ENCODE measurements at places on chromosomes 7 and 10. TPM values are rescaled to one million over a fixed set of nuclear protein-coding genes. Genes with fewer than 3 reads are reported as not detected.

PDZD8 gene
- 26.1 TPM for total RNA-seq

SORBS1 gene
- total RNA-seq: 1,177 TPM

CPVL gene
- total RNA-seq: 55.2 TPM

HOGA1 gene
- 18.3 TPM for total RNA-seq

CADPS2 gene
- 6.4 TPM for total RNA-seq

RELN gene
- 0.26 TPM for total RNA-seq

EPHB6 gene
- total RNA-seq: 2.4 TPM

TFR2 gene
- total RNA-seq: not detected

PIP gene
- total RNA-seq: not detected

DNA sequence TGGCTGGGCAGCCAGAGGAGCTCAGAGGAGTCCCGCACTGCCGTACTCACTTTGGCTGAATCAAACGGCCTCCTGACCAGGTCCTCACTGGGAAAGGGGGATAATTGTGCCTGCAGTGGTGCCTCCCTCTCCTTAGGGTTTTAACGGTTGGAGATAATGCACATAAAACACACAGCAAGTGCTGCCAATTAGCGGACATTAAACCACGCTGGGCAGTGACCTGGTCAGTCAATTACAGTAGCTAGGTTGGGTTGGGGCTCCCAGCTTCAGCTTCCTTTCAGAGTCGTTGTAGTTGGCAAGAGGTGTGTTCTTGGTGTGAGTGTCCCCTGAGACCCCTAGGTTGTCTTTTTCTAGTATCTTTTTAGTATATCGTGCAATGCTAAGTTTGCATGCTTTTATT lies 146.6 kb downstream of the C10orf105 start:
- no peak overlapping the region for H3K27ac ChIP-seq
- DNase-seq: no peak
- H3K36me3 ChIP-seq: no peaks in the 10 kb centered on the region
- H3K27me3 ChIP-seq: no peaks in the 10 kb centered on the region
- no peak overlapping the region for H3K4me3 ChIP-seq

GRCh38 chr7:137606061-137606674 lies 240.6 kb downstream of the DGKI start:
- no peaks in the 10 kb centered on the region for H3K4me1 ChIP-seq
- H3K27ac ChIP-seq: no peak overlapping the region
- H3K27me3 ChIP-seq: peaks cover 7% of the 10 kb centered on the region
- no peak for DNase-seq
- no peaks in the 10 kb centered on the region for H3K36me3 ChIP-seq

DNA sequence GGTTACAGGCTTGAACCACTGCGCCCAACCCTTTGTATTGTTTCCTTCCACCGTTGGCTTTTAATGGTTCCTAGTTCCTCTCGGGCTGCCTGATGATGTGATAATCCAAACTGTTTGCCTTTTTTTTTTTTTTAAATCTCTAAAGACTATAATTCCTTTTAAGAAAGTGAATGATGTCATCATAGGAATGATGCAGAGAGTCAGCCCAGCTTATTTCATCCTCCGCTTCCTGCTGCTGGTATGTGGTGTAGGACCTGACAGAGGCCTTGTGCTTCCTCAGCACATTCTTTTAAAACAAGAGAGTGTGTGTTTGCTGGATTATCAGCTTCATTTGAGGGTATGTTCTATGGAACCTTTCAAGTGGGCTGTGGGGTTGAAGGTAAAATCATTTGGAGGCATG lies 241.4 kb downstream of the LRMDA start:
- H3K27me3 ChIP-seq: no peaks in the 10 kb centered on the region
- H3K4me1 ChIP-seq: no peaks in the 10 kb centered on the region

- H3K27me3 ChIP-seq: no peaks in the 10 kb centered on the region
- H3K4me3 ChIP-seq: no peak overlapping the region
- H3K36me3 ChIP-seq: no peaks in the 10 kb centered on the region
Observed at GRCh38 chr10:48948470-48949037, 8.9 kb upstream of the LRRC18 start.

DNA sequence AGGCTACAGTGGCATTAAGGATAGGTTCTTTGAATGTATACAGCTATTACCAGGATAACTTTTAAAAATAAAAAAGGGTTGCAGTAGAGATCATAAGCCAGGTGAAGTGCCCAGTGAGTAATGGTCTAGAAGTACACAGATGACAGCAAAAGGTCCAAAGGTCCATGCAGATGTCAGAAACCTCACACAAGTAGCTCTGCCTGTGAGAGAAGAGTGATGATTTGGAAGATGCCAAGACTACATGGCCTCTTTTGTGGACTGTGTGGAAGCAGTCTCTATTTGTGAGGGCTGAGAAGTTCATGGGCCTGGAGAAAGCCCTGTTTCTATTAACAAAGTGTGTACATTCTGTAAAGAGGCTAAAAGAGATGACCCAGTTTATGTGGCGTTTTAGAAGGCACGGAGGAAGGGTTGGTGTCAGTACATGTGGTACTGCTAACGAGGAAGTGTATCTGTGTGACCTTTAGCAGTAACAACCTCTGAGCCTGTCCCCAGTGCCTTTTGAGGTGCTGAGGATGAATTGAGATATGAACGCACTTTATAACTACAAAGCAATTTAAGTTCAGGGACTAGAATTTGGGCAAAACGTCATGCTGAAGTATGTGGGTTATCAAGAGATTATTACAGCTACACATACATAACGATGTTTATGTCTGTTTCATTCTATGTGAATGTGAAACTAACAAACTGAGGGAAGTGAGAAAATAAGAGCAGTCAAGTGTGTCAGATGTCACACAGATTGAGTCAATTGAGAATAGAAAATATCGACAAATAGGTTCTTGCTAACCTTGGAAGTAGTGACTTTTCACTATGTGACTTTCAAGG lies 7.6 kb downstream of the CYCS start:
- H3K4me1 ChIP-seq: peaks cover 1% of the 10 kb centered on the region
- DNase-seq: no peak
- H3K36me3 ChIP-seq: no peaks in the 10 kb centered on the region
- no peak overlapping the region for H3K4me3 ChIP-seq
- H3K27ac ChIP-seq: peak overlapping the region; percentile 56

- no peaks in the 10 kb centered on the region for H3K4me1 ChIP-seq
- H3K27me3 ChIP-seq: no peaks in the 10 kb centered on the region
- no peak overlapping the region for H3K4me3 ChIP-seq
Observed at GRCh38 chr7:96199421-96199820, 122.5 kb downstream of the SLC25A13 start.

DNA sequence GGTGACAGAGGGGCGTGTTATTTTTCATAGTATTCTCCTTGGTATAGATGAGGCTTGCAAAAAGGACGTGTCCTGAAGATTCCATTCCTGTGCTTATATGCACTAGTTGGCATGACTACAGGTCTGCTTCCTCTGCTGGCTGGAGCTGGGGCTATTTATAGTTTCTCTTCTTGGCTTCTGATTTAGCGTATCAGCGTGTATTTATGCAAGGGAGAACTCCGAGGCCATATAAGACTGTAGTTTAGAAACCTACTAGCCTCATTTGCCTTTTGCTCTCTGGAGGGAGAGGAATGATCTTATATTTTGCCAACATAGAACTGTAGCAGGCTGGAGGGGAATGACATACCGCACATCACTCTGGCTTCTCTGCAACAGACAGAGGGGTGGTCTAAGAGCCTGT lies 39.7 kb downstream of the CACNB2 start:
- H3K27ac ChIP-seq: peak overlapping the region; percentile 87
- DNase-seq: no peak
- H3K27me3 ChIP-seq: no peaks in the 10 kb centered on the region
- H3K36me3 ChIP-seq: no peaks in the 10 kb centered on the region
- no peak overlapping the region for H3K4me3 ChIP-seq
- H3K4me1 ChIP-seq: peaks cover 33% of the 10 kb centered on the region

DNA sequence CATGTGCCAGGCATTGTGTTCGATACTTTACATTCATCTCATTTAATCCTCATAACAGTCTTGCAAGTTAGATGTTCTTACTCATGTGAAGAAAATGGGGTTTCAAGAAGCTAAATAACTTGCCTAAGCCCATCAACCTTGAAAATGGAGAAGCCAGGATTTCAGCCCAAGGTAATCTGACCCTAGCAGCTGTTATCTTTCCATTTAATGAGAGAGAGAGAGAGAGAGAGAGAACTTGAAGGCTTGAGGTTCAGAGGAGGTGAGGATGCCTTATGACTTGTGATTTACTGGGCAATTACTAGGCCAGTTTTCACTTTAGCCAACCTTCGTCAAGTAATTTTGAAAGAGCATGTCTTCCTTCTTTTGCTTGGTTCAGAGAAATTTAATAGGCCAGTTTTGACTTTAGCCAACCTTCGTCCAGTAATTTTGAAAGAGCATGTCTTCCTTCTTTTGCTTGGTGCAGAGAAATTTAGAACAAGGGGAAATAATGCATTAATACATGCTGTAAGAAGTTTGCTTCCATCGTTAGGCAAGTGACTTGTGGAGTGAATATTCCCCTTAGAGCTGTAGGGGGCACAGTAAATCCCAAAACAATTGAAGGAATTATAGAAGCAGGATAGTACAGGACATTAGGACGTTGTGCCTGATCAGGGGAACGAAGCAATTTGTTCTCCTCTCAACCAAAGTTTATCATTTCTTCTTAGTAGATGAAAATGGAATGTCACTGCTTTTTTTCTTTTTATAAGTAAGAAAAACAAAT lies 143.0 kb upstream of the BMPER start:
- DNase-seq: no peak
- H3K4me1 ChIP-seq: no peaks in the 10 kb centered on the region
- no peaks in the 10 kb centered on the region for H3K36me3 ChIP-seq
- H3K27me3 ChIP-seq: no peaks in the 10 kb centered on the region
- H3K4me3 ChIP-seq: no peak overlapping the region

GRCh38 chr7:132106491-132106890 lies 469.8 kb downstream of the PLXNA4 start:
- no peak overlapping the region for H3K4me3 ChIP-seq
- no peaks in the 10 kb centered on the region for H3K4me1 ChIP-seq
- no peak overlapping the region for H3K27ac ChIP-seq
- H3K27me3 ChIP-seq: no peaks in the 10 kb centered on the region
- DNase-seq: no peak

GRCh38 chr7:77619314-77619713 lies 76.9 kb upstream of the RSBN1L start:
- peaks cover 7% of the 10 kb centered on the region for H3K4me1 ChIP-seq
- no peak overlapping the region for H3K27ac ChIP-seq
- no peaks in the 10 kb centered on the region for H3K36me3 ChIP-seq
- H3K4me3 ChIP-seq: no peak overlapping the region

DNA sequence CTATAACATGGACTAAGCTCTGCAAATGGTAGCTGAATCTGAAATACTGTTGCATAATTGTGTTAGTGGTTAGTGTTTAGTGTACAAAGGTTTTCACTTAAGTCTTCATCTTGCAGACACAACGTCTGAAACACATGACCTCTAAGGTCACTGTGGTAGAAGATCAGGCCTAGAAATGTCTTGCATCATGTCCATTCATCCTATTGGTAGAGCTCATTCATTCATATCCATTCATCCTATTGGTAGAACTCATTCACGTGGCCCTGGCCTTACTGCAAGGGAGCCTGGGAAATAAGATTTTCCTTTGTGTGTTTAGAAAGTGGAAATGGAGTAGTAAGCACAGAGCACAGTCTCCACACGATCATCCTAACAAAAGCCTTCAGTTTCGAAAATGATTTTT lies 485.8 kb downstream of the PLXNA4 start:
- no peaks in the 10 kb centered on the region for H3K27me3 ChIP-seq
- no peaks in the 10 kb centered on the region for H3K4me1 ChIP-seq
- H3K27ac ChIP-seq: no peak overlapping the region
- H3K4me3 ChIP-seq: no peak overlapping the region
- H3K36me3 ChIP-seq: no peaks in the 10 kb centered on the region
- no peak for DNase-seq

DNA sequence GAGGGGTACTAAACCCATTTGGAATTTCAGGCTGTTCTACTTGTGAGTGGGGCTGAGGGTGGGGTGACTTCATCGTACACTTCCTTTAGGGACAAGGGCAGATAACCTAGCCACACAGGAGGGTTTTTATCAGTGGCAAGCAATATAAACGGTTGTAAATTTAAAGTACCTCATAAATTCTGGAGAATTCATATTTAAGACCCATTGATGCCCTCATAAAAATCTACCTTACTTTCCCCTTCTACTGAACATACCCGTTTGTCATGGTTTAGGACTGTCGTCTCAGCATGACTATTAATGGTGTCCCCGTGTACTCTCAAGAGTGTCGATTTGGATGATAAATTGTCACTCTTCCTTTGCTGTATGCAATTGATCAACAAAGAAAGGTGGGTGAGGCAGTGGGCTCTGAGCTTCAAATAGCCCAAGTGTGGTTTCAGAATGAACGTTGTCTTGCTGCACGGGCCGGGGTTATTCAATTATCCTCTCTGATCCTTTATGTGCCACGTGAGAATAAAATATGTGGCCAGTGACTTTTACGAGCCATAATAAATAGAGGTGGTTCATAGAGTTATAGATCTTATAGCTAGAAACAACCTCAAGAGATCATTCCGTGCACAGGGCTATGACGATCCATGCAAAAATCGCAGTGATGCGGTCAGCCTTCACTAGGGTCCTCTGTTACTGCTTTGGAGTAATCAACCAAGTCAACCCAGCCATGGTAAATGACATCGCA lies 82.2 kb downstream of the FAM107B start:
- H3K27ac ChIP-seq: no peak overlapping the region
- H3K36me3 ChIP-seq: no peaks in the 10 kb centered on the region
- H3K4me3 ChIP-seq: no peak overlapping the region
- no peak for DNase-seq
- H3K4me1 ChIP-seq: no peaks in the 10 kb centered on the region
- no peaks in the 10 kb centered on the region for H3K27me3 ChIP-seq

DNA sequence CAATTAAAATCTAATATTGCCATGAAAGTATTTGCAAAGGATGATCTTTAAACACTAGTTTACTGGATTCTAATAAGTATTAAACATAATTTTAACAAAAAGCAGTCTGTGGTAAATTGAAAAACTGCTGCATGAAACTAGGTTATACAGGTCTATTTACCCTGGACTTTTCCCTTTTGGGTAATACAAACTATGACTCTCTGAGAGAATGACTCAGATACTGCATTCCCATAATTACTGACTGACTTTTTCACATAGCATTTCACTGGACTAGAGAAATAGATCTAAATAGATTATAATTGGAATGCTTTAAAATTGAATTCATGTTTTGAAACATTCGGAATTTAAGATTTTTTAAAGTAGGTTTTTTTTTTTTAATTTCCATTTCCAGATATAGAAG lies 395.7 kb downstream of the THSD7A start:
- no peaks in the 10 kb centered on the region for H3K27me3 ChIP-seq
- no peaks in the 10 kb centered on the region for H3K4me1 ChIP-seq
- no peak overlapping the region for H3K27ac ChIP-seq
- DNase-seq: no peak

- DNase-seq: peak; percentile 57
- H3K4me1 ChIP-seq: peaks cover 24% of the 10 kb centered on the region
- peak overlapping the region; percentile 82 for H3K27ac ChIP-seq
- H3K4me3 ChIP-seq: peak overlapping the region; percentile 3
- no peaks in the 10 kb centered on the region for H3K27me3 ChIP-seq
Observed at GRCh38 chr10:4051011-4051640, 266.1 kb upstream of the KLF6 start.

GRCh38 chr10:30688456-30688855 lies 58.9 kb upstream of the LYZL2 start:
- H3K27me3 ChIP-seq: peaks cover 17% of the 10 kb centered on the region
- H3K36me3 ChIP-seq: no peaks in the 10 kb centered on the region
- H3K27ac ChIP-seq: no peak overlapping the region
- H3K4me3 ChIP-seq: no peak overlapping the region

GRCh38 chr10:95830044-95830443 lies 74.1 kb downstream of the ENTPD1 start:
- H3K4me3 ChIP-seq: no peak overlapping the region
- no peaks in the 10 kb centered on the region for H3K27me3 ChIP-seq
- peaks cover 20% of the 10 kb centered on the region for H3K4me1 ChIP-seq
- no peak overlapping the region for H3K27ac ChIP-seq
- H3K36me3 ChIP-seq: peaks cover 7% of the 10 kb centered on the region

GRCh38 chr7:56110611-56111010 lies 4.3 kb upstream of the CHCHD2 start:
- H3K4me1 ChIP-seq: no peaks in the 10 kb centered on the region
- H3K27me3 ChIP-seq: peaks cover 18% of the 10 kb centered on the region
- no peak overlapping the region for H3K27ac ChIP-seq
- no peaks in the 10 kb centered on the region for H3K36me3 ChIP-seq
- no peak overlapping the region for H3K4me3 ChIP-seq

Measured in heart right ventricle (tissue), 16 donors.